ENCODE measurements at places on chromosomes 2 and 18.
A peak's percentile ranks its signal among the peaks of the same experiment; 100 is the strongest.

GRCh38 chr2:26469092-26469710 lies 8.7 kb downstream of the OTOF start:
- H3K36me3 ChIP-seq, result no peaks in the 10 kb centered on the region
- no peaks in the 10 kb centered on the region for H3K4me1 ChIP-seq
- peak; percentile 49 for DNase-seq
- H3K27me3 ChIP-seq, result no peaks in the 10 kb centered on the region
- H3K27ac ChIP-seq, result no peak overlapping the region

DNA sequence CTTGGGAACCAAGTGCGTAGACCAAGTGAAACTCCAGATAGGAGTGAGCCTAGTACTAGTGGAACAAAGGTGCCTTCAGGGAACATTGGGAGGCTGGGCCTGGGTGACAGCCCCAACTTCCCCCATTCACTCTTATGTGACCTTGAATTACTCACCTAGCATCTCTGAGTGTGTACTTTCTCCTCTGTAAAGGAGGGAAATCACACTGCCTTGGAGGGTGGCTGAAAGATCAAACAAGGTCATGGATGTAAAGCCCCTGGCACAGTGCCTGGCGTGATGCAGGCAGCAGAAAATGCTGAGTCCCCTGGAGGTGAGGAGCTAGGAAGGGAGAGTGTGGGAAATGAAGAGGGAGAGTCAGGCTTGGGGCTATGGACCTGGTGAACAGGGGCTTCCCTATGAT lies 45.9 kb downstream of the MARCO start:
- H3K27me3 ChIP-seq, result peaks cover 3% of the 10 kb centered on the region
- no peak overlapping the region for H3K27ac ChIP-seq
- no peak overlapping the region for H3K4me3 ChIP-seq
- H3K4me1 ChIP-seq, result peaks cover 15% of the 10 kb centered on the region
- DNase-seq, result no peak
- H3K36me3 ChIP-seq, result no peaks in the 10 kb centered on the region

GRCh38 chr18:5729983-5730699 lies 165.2 kb downstream of the TMEM200C start:
- H3K27me3 ChIP-seq, result no peaks in the 10 kb centered on the region
- no peaks in the 10 kb centered on the region for H3K36me3 ChIP-seq
- no peaks in the 10 kb centered on the region for H3K4me1 ChIP-seq
- DNase-seq, result no peak

DNA sequence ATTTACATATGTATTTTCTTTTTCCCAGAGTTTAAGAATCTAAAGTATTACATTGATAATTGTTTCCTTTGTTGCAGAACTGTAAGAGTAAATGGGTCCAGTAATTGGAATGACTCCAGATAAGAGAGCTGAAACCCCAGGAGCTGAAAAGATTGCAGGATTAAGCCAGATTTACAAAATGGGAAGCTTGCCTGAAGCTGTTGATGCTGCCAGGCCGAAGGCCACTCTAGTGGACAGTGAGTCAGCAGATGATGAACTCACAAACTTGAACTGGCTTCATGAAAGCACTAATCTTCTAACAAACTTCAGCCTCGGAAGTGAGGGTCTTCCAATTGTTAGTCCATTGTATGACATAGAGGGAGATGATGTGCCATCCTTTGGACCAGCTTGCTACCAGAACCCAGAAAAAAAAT lies 183.8 kb upstream of the STON1 start:
- H3K4me1 ChIP-seq, result peaks cover 11% of the 10 kb centered on the region
- no peak for DNase-seq
- no peak overlapping the region for H3K4me3 ChIP-seq
- H3K27ac ChIP-seq, result no peak overlapping the region
- H3K27me3 ChIP-seq, result no peaks in the 10 kb centered on the region
- peaks cover 4% of the 10 kb centered on the region for H3K36me3 ChIP-seq

DNA sequence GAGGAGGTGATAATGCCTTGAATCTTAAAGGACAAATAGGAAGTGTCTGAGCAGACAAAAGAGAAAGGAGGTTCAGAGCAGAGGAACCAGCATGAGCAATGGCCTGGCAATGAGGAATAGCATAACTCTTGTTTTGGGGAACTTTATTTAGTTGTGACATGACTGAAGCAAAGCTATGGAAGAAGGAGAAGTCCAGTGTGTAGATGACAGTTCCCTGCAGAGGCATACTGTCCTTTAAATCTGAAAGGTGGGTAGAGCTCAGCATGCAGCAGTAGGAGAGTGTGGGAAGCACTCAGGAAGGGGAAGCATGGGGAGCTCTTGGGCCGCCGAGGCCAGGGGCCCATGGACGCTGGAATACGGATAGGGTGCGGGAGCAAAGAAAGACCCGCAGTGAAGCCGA lies 173.8 kb downstream of the SEPTIN10 start:
- H3K4me3 ChIP-seq, result no peak overlapping the region

DNA sequence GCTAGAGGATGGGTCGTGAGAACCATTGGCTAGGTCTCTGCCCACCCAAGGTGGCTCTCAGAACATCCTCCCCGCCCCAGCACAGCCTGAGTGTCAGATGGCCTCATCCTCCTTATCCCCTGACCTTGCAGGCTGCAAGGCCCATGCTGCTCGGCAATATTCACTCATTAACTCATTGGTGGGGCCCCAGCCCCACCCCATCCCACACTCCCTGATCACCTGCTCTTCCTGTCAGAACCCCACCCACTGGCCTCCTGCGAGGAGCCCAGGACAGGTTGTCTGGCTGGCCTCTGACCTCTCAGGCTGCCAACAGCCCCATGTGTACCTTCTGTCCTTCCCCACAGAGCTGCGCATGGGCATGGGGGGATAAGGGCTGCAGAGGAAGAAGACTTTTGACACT lies 5.3 kb downstream of the ADCY3 start:
- no peak overlapping the region for H3K4me3 ChIP-seq
- H3K4me1 ChIP-seq, result peaks cover 14% of the 10 kb centered on the region
- H3K36me3 ChIP-seq, result peaks cover 7% of the 10 kb centered on the region
- no peaks in the 10 kb centered on the region for H3K27me3 ChIP-seq
- H3K27ac ChIP-seq, result no peak overlapping the region
- no peak for DNase-seq

- H3K4me3 ChIP-seq, result no peak overlapping the region
- no peaks in the 10 kb centered on the region for H3K4me1 ChIP-seq
- DNase-seq, result no peak
- no peak overlapping the region for H3K27ac ChIP-seq
Observed at GRCh38 chr18:57404345-57404744, 30.8 kb upstream of the ONECUT2 start.

- no peaks in the 10 kb centered on the region for H3K27me3 ChIP-seq
- H3K4me3 ChIP-seq, result no peak overlapping the region
- H3K4me1 ChIP-seq, result no peaks in the 10 kb centered on the region
- DNase-seq, result no peak
- no peaks in the 10 kb centered on the region for H3K36me3 ChIP-seq
Observed at GRCh38 chr2:137123226-137123625, 357.9 kb downstream of the THSD7B start.

GRCh38 chr18:56647071-56647470 lies 4.1 kb upstream of the WDR7 start:
- H3K4me1 ChIP-seq, result peaks cover 10% of the 10 kb centered on the region
- no peaks in the 10 kb centered on the region for H3K27me3 ChIP-seq
- H3K36me3 ChIP-seq, result no peaks in the 10 kb centered on the region

DNA sequence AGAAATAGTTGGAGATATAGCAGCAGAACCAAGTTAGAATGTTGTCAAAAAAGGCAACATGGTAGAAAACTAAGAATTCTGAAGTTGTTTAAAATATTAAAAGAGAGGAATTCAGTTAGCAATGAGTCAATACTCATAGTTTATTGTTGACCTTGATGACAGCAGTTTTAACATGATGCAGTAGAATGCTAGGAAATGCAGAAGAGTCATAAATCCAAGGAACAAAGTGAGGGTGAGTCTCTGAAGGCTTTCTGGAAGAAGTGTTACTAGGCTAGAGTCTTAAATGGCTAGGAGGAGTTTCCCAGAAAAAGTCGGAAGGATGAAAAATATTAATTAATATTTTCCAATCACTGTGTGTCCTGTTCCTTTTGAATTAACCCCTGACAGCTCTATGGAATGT lies 807.3 kb downstream of the TSN start:
- H3K36me3 ChIP-seq, result no peaks in the 10 kb centered on the region
- H3K4me3 ChIP-seq, result no peak overlapping the region
- no peak overlapping the region for H3K27ac ChIP-seq
- DNase-seq, result no peak
- H3K4me1 ChIP-seq, result no peaks in the 10 kb centered on the region

GRCh38 chr2:17303521-17303920 lies 214.7 kb downstream of the RAD51AP2 start:
- H3K27me3 ChIP-seq, result no peaks in the 10 kb centered on the region
- H3K36me3 ChIP-seq, result no peaks in the 10 kb centered on the region
- H3K27ac ChIP-seq, result peak overlapping the region; percentile 76
- H3K4me3 ChIP-seq, result no peak overlapping the region

- peaks cover 13% of the 10 kb centered on the region for H3K36me3 ChIP-seq
- no peak overlapping the region for H3K27ac ChIP-seq
- DNase-seq, result no peak
- H3K4me3 ChIP-seq, result no peak overlapping the region
Observed at GRCh38 chr18:58754544-58755068, 83.3 kb downstream of the MALT1 start.

DNA sequence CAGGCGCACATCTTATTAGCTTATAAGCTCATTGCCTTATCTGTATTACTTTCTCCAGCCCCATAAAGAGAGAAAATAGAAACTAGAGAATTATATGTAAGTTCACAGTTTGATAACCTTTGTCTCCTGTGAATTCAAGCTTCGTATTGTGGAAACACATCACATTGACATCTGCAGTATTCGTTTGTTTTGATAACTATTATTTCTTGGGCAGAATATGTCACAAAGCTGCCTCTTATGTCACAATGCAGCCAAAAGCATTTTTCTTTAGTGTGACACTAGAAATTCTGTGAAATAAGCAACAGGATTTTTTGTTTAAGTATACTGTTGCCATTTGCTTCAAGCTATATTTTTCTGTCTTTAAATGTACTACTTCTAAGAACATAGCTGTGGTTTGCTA lies 221.5 kb downstream of the DOK6 start:
- no peaks in the 10 kb centered on the region for H3K27me3 ChIP-seq
- no peaks in the 10 kb centered on the region for H3K36me3 ChIP-seq
- no peak overlapping the region for H3K27ac ChIP-seq
- H3K4me1 ChIP-seq, result no peaks in the 10 kb centered on the region
- DNase-seq, result no peak

DNA sequence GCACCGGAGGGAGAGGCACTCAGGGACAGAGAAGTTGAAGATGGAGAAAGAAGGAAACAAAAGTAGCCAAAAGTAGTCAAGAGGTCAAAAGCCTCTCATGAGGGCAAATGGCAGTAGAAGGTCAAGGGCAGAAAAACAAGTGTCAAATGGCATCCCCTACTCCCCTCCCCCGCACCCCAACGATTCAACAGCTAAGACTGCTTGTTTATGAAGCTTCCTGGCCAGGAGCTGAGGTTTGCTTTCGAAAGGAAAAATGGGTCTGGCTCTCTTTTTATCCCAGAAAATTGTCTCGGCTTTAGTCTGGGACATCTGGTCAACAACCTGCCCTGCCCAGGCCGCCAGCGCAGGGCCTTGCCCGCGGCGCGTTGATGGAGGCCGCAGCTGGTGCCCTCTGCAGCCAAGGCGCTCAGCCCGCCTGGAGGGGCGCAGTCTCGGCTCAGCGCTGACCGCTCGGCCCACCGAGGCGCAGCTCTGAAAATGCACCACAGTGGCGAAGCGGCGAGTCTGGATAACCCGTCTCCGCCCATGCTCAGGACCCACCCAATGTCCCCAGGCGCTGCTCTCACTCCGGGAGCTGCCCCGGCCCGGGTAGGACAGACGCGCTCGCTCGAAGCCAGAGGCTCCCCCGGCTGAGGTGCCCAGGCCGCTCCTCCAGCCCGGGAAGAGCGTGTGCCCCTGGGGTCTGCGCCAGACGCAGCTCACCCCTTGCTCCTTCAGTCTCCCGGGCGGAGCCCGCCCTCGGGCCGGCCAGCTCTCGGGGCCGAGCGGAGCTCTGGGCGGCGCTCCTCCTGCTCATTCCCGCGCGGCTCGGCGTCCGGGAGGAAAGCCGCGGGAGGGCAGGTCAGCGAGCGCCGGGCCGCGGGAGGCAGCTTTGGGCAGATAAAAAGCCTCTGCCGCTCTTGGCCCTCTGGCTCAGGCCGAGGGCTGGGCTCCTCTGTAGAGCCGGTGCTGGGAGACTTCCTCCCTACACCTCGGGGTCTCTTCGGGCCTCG lies 1.8 kb upstream of the TBR1 start:
- H3K27me3 ChIP-seq, result peaks cover 54% of the 10 kb centered on the region
- no peak for DNase-seq
- peak overlapping the region; percentile 55 for H3K4me3 ChIP-seq
- H3K36me3 ChIP-seq, result peaks cover 1% of the 10 kb centered on the region
- H3K27ac ChIP-seq, result no peak overlapping the region

DNA sequence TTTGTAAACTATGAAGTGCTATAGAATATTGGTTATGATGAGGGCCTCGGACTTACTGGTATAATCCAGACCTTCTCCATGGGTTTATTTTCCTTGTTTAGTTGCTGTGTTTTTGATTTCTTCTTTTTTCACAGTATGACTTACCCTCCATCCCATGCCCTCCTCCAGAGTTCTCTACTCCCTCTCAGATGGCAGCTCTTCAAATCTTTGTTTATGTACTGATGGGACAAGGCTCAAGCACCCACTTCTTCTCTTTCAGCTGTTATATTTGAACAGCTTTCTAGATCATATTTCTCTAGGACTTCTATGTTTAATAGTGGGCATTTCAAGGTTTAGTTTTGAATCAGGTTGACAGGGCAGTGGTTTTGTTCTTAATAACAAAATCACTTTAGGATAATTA lies 43.9 kb downstream of the CLIP4 start:
- no peak for DNase-seq
- H3K36me3 ChIP-seq, result peaks cover 26% of the 10 kb centered on the region

- H3K36me3 ChIP-seq, result no peaks in the 10 kb centered on the region
- no peak overlapping the region for H3K27ac ChIP-seq
- peaks cover 12% of the 10 kb centered on the region for H3K27me3 ChIP-seq
- H3K4me1 ChIP-seq, result no peaks in the 10 kb centered on the region
- H3K4me3 ChIP-seq, result no peak overlapping the region
Observed at GRCh38 chr2:10241641-10242430, 60.9 kb upstream of the HPCAL1 start.

DNA sequence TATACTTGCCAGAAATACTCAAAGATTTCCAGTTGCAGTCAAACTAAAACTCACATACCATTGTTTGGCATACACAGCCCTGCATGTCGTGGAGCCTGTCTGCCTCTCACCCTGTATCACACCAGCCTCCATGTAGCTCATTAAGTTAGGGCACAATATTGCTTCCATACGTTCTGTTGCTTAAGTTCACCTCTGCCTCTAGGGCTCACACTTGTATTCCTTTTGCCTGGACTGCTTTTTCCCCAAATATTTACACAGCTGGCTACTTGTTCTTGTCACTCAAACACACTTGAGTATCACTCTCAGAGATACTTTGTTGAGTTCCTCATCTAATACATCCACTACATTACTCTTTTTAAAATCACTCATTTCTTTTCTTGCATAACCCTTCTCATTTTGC lies 83.1 kb downstream of the PTH2R start:
- H3K27ac ChIP-seq, result no peak overlapping the region
- no peaks in the 10 kb centered on the region for H3K27me3 ChIP-seq
- H3K4me1 ChIP-seq, result no peaks in the 10 kb centered on the region
- no peak for DNase-seq
- no peaks in the 10 kb centered on the region for H3K36me3 ChIP-seq
